ENCODE measurements at places on chromosomes 7 and 10. TPM values are rescaled to one million over a fixed set of nuclear protein-coding genes. Genes with fewer than 3 reads are reported as not detected.

Gene CHCHD3
- total RNA-seq, result 100 TPM

Gene SKIDA1
- total RNA-seq, result 0.65 TPM

Gene ADD3
- 77.7 TPM for total RNA-seq

GRCh38 chr7:36062154-36062815 is 90.8 kb upstream of the EEPD1 start:
- no peak for DNase-seq

GRCh38 chr10:49220031-49220430 is 31.8 kb upstream of the TMEM273 start:
- DNase-seq, result no peak

DNA sequence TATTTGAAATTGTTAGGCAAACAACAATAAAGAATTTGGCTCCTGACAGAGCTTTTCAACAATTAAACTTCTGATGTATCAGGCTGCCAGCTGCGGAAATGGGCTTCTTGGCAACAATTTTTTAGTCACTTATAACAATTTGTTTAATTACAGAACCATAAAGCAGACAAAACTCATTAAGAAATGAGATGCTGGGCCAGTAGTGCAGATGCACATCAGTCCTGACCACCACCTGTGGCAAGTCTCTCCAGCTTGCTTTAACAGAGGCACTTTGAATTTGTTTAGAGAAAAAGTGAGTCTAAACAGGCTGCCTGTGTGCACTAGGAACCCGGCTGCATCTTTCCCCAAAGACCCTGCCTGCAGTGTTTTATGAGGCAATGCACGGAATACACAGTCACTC is 1124.4 kb downstream of the NXPH1 start:
- DNase-seq, result no peak

DNA sequence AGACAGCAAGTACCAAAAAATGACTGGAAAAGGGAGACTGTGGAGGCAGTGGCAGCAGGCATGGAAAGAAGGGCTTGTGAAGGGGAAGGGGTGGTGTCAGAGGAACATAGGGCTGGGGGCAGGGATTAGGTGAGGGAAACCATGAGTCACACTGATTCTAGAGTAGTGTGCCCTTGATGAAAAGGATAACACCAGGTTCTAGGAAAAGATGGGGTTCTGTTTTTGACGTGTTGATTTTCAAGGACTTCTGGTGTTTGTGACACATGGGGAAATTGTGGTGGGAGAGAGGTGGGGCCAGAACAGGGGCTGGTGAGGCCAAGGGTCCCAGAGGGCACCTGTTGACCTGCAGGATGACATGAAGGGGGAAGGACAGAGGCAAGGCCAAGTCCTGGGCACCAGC is 57.1 kb downstream of the FIGNL1 start:
- no peak for DNase-seq

GRCh38 chr7:155721056-155721455 is 76.6 kb downstream of the RBM33 start:
- no peak for DNase-seq

DNA sequence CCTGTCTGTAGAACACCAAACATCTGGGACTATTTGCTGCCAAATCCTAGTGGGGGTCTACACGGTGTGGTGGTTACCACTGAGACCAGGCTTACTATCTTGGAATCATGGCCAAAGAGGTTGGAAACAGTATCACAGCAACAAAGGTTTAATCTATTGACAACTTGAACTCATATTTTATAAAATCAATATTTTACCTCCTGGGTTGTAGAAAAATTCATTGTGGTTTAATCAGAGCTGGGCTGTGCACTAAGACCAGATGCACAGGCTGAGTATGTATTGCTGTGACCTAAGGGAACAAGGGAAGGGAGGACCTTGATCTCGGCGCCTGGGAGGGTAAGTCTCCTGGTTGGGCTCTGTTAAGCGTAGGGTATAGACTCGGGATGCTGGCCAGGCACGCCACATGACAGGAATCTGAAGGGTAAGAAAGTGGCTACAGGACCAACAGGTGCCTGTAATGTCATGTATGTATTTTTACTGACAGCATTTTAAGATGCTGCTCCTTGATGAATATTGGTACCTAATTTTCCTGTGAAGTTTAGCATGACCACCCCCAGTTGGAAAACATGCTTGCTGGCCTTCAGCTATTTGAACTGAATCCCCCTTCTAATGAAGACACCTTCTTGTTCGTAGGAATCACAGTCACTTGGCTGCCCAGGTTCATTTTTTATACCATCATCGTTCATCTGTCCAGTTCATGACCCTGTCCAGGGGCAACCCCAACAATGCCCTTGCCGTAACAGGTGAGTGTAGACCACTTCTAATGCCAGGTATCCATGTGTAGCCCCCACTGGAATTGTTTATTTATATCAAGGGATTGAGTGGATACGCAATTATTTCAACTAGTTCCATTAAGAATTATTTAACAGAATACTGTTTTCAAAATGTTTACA is 79.5 kb downstream of the EZH2 start:
- DNase-seq, result no peak

- DNase-seq, result no peak
Measured at GRCh38 chr7:149748076-149748874, 25.1 kb downstream of the ZNF467 start.

DNA sequence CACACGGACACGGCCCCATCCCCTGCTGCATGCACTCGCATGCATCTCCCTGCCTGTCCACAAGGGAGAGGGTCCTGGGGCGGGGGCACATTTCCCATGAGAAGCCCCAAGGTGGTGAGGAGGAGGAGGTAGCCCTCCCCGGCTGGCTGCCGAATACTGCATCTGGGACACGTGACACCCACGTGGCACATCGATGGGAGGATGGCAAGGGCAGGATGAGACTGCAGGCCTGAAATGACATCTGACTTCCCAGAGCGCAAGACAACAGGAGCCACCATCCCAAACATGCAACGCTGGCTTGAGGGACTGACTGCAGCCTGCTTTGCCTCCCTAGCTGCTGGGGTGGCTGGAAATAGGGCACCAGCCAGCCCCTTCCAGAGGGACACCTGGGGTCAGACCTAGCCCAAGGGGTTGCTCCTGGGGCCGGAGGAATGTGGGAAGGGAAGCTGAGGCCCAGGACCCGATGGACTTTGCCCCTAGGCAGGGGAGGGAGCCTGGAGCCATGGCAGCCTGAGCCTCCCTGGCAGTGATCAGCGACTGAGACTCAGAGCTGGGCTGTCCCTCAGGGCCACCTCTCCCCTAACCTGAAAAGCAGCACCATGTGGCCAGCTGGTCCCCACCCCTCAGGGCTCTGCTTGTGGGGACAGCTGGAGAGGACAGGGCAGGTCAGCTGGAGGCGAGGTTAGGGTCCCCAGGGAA is 16.1 kb downstream of the BUD23 start:
- no peak for DNase-seq

GRCh38 chr10:48485711-48486110 is 119.2 kb downstream of the ARHGAP22 start:
- no peak for DNase-seq

DNA sequence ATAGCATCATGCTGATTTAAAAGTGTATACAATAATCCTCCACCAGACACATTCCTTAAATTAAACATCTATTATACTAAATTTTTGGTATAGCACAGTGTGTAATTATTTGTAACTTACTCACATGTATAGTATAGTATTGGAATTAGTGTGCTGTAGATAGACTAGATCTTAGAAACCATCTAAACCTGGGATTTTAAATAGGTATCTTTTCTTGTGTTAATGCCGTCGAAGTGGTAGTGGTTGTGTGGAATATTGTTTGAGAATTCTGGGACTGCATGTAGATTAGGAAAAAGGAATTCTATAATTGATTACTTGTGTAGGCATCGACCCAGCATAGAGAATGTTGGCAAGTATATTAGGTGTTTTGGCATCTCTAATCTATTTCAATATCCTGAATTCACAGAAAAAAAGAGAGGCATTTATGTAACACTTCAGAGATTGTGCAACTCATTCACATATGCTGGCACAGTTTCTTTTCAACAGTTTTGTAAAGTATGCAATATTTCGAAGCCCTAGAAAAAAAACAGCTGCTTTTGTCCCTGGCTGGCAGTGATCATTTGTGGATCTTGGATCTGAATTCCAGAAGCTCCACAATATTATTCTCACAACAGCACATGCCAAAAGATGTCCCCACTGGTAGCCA is 145.5 kb upstream of the AGR3 start:
- no peak for DNase-seq

GRCh38 chr10:89873055-89873454 is 171.7 kb downstream of the KIF20B start:
- no peak for DNase-seq

- DNase-seq, result no peak
Measured at GRCh38 chr10:79393924-79394610, 46.8 kb downstream of the PPIF start.

DNA sequence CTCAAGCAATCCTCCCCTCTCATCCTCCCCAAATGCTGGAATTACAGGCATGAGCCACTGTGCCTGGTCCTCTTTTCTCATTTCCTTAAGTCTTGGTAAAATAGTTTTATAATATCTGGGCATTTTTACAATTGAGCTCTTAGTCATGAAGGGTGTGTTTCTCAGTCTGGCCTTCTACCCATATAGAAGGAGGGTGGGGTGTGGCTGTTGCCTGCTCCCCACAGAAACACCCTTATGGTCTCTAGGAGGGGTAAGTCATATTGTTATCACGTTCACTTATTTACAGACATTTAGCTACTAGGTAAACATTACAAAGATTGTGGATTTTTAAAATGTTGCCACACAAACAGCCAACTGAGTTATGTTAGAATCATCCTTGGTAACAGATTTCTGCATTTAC is 6.7 kb upstream of the OTUD1 start:
- peak; percentile 50 for DNase-seq

DNA sequence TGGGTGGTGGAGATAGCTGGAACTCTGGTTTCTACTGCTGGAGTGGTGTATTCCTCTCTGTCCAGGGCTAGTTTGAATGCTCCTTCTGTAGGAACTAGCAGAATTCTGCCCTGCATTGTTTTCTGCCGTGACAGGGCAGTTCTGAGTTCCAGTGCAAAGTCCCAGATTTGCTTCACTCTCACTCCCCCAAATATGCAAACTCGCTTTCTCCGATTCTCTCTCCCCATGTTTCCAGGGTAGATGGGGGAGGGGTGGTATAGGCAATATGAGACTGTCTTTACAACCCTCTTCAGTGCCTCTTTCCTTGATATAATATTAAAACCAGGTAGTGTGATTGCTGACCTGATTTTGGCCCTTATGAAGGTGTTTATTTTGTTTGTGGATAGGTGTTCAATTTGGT is 693.3 kb upstream of the GRM3 start:
- no peak for DNase-seq

DNA sequence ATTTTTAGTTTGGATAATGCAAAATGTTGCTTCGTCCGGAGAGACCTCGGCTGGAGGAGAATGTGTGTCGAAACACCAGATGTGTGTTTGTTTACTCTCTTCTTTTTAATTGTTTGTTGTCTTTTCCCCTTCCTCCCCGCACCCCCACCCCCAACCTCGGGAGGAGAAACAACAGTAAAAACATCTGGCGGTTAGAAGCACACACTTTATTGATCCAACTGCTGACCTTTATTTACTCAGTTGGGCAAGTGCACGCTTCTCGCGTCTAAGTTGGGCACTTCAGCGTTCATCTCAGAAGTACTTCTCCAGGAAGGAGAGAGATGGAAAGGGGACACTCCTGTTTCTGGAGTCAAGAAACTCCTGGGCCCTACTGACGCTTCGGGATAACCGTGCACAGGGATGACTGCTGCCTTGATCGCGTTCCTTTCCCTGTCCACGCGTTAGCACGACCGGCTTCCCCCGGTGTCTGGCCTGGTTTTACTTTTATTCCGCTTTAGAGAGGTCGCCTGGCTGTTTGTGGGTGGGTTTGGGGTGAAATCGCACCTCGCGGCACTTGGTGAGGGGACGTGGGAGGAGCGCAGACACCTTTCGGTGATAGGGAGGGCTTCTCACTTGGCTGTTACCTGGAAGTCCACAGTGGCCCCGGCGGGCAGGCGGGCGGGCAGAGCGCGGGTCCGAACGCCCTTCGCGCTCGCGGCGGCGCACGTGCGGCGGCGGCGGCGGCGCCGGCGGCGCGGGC is 168.3 kb upstream of the PPP1R3A start:
- peak; percentile 29 for DNase-seq
